ENCODE measurements at places on chromosomes 3 and 15.

DNA sequence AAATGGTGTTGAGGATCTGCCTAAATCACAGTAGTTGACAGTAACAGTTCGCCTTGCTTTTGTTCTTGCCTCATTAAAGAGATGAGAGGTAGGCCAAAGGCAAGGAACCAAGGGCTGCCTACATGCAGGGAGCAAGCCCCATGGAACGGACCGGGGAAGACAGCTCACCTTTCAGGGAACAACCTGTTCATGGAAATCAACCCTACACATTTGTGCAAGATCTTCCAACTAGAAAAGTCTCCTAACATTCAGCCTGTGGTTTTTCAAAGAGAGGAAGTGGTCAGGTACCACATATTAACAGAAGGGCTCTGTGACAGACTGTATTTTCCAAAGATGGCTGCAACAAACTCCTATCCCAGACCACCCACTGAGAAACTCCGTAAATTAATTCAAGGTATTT is 1031.8 kb upstream of the NR2F2 start:
- DNase-seq, result no peak
- no peaks in the 10 kb centered on the region for H3K27me3 ChIP-seq
- no peaks in the 10 kb centered on the region for H3K4me1 ChIP-seq
- no peak overlapping the region for H3K4me3 ChIP-seq

DNA sequence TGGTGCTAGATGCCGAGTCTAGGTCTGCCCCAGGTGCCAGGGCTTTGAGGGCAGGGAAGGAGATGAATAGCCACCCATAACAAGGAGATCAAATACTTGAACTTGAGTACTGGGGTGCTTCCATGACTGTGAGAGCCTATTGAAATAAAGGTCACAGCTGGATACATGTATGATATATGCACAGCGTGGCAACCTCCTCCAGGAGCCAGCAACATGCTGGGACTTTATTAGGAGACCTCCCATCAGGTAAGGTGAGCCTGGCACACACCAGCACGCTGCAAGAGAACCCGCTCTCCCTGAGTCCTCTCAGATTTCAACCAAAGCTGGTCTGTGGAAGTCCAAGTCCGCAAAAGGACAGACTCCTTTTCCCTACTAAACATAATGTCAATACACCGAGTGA is 10.5 kb upstream of the HES1 start:
- peaks cover 3% of the 10 kb centered on the region for H3K36me3 ChIP-seq
- H3K4me3 ChIP-seq, result no peak overlapping the region
- peaks cover 30% of the 10 kb centered on the region for H3K4me1 ChIP-seq
- no peak overlapping the region for H3K27ac ChIP-seq

- H3K4me1 ChIP-seq, result no peaks in the 10 kb centered on the region
- DNase-seq, result no peak
- H3K36me3 ChIP-seq, result peaks cover 2% of the 10 kb centered on the region
- H3K27me3 ChIP-seq, result peaks cover 5% of the 10 kb centered on the region
- H3K27ac ChIP-seq, result no peak overlapping the region
These were observed 587.0 kb upstream of the GRM7 start for GRCh38 chr3:6273878-6274277.

- H3K36me3 ChIP-seq, result no peaks in the 10 kb centered on the region
- no peak overlapping the region for H3K4me3 ChIP-seq
- no peak overlapping the region for H3K27ac ChIP-seq
- no peak for DNase-seq
- H3K27me3 ChIP-seq, result peaks cover 18% of the 10 kb centered on the region
These were observed 155.9 kb upstream of the BCL6 start for GRCh38 chr3:187900993-187901755.

GRCh38 chr3:153897025-153897723 is 224.0 kb upstream of the ARHGEF26 start:
- no peak overlapping the region for H3K27ac ChIP-seq
- no peaks in the 10 kb centered on the region for H3K27me3 ChIP-seq
- no peak for DNase-seq

DNA sequence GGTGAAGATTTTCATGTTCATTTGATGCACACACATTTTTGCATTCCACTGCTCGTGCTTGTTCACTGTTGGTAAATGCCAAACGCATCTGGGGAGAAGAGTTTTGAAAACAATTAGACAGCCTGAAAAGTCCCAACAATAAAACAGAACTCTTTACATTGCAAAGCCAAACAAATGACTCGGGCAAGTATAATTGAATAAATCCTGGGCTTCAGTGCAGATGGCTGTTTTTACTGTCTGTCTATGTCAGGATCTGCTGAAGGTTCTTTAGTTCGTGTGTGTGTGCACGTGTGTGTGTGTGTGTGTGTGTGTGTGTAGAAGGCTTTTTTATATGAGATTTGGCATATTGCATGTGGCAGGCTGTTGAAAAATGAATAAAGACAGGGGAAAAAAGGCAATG is 277.5 kb upstream of the CDIN1 start:
- no peak overlapping the region for H3K4me3 ChIP-seq
- H3K27ac ChIP-seq, result no peak overlapping the region
- H3K27me3 ChIP-seq, result no peaks in the 10 kb centered on the region
- no peak for DNase-seq
- H3K4me1 ChIP-seq, result no peaks in the 10 kb centered on the region
- no peaks in the 10 kb centered on the region for H3K36me3 ChIP-seq

GRCh38 chr3:120420928-120421551 is 29.8 kb downstream of the FSTL1 start:
- no peak overlapping the region for H3K27ac ChIP-seq
- no peak overlapping the region for H3K4me3 ChIP-seq
- peaks cover 11% of the 10 kb centered on the region for H3K27me3 ChIP-seq
- no peak for DNase-seq
- H3K4me1 ChIP-seq, result peaks cover 13% of the 10 kb centered on the region

DNA sequence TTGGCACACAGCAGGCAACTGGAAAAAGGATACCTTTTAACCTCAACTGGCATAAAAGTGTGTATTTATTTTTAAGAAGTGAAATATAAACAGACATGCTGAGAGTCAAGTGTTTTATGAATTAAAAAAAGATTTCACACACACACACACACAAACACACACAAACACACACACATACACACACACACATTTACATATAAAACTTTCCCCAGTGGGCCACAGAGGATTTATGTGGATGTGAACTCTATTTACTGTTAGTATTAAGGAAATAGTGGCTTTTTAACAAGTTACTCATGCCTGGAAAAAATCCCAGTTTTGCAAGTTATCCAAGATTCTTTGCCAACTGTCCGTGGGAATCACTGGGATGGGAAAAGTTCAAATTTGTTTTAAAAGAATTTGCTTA is 725.9 kb upstream of the NR2F2 start:
- no peak overlapping the region for H3K27ac ChIP-seq
- no peaks in the 10 kb centered on the region for H3K4me1 ChIP-seq
- H3K4me3 ChIP-seq, result no peak overlapping the region
- no peaks in the 10 kb centered on the region for H3K36me3 ChIP-seq

GRCh38 chr3:99536555-99537314 is 101.7 kb upstream of the COL8A1 start:
- no peaks in the 10 kb centered on the region for H3K36me3 ChIP-seq
- H3K4me1 ChIP-seq, result no peaks in the 10 kb centered on the region
- DNase-seq, result no peak
- H3K27ac ChIP-seq, result no peak overlapping the region

- peaks cover 2% of the 10 kb centered on the region for H3K27me3 ChIP-seq
- no peak for DNase-seq
- no peaks in the 10 kb centered on the region for H3K4me1 ChIP-seq
- no peak overlapping the region for H3K27ac ChIP-seq
- H3K4me3 ChIP-seq, result no peak overlapping the region
These were observed 20.6 kb upstream of the GOLIM4 start for GRCh38 chr3:168116279-168116678.

- DNase-seq, result no peak
- H3K4me1 ChIP-seq, result peaks cover 43% of the 10 kb centered on the region
- no peak overlapping the region for H3K27ac ChIP-seq
- H3K36me3 ChIP-seq, result peaks cover 33% of the 10 kb centered on the region
- H3K27me3 ChIP-seq, result no peaks in the 10 kb centered on the region
These were observed 7.0 kb downstream of the TLR9 start for GRCh38 chr3:52218454-52218853.

- no peak for DNase-seq
- no peak overlapping the region for H3K27ac ChIP-seq
- H3K36me3 ChIP-seq, result no peaks in the 10 kb centered on the region
- H3K4me1 ChIP-seq, result no peaks in the 10 kb centered on the region
- H3K27me3 ChIP-seq, result peaks cover 3% of the 10 kb centered on the region
These were observed 71.2 kb upstream of the DCBLD2 start for GRCh38 chr3:98972720-98973119.
